ENCODE measurements at places on chromosomes 1 and 21. TPM values are rescaled to one million over a fixed set of nuclear protein-coding genes. Genes with fewer than 3 reads are reported as not detected.

Gene THBS3
- total RNA-seq, result 19.9 TPM

Gene MEX3A
- total RNA-seq, result 7.0 TPM

Gene TEKT2
- total RNA-seq, result not detected

Gene CASQ2
- not detected for total RNA-seq

Gene C1orf94
- total RNA-seq, result not detected

Gene ANKRD65
- 3.1 TPM for total RNA-seq

Gene CNKSR1
- total RNA-seq, result not detected

Gene HSD11B1
- total RNA-seq, result 168 TPM

Gene HUNK
- total RNA-seq, result not detected

Gene PLCH2
- not detected for total RNA-seq

Gene SLC9C2
- total RNA-seq, result not detected

Gene VAV3
- total RNA-seq, result not detected

Gene SLC35F3
- 0.39 TPM for total RNA-seq

Gene CCDC185
- not detected for total RNA-seq

Gene GRIK1
- not detected for total RNA-seq

Gene DISC1
- 5.4 TPM for total RNA-seq

Gene GNG12
- 90.1 TPM for total RNA-seq

Gene DTL
- total RNA-seq, result 13.7 TPM

Gene GNG4
- 0.78 TPM for total RNA-seq

Gene MYOG
- 22.8 TPM for total RNA-seq

Gene CDK18
- 5.9 TPM for total RNA-seq

Gene LIPI
- not detected for total RNA-seq

Gene OR6K3
- not detected for total RNA-seq

Gene KDF1
- total RNA-seq, result not detected

Gene OLIG2
- total RNA-seq, result not detected

Gene FMO3
- total RNA-seq, result 0.26 TPM

Gene CYP2J2
- 1.0 TPM for total RNA-seq

Gene HPCAL4
- not detected for total RNA-seq

Gene NFYC
- 32.7 TPM for total RNA-seq

Gene LRP8
- 2.1 TPM for total RNA-seq

Gene RASSF5
- 1.6 TPM for total RNA-seq

Gene ATP1A4
- total RNA-seq, result not detected

Gene RIMKLA
- 0.13 TPM for total RNA-seq

Gene DNAI4
- total RNA-seq, result 0.56 TPM

Gene USH2A
- not detected for total RNA-seq

Gene TMPRSS2
- total RNA-seq, result not detected

Gene RHOU
- 10.1 TPM for total RNA-seq

Gene NHLH1
- not detected for total RNA-seq

Gene NPR1
- 1.0 TPM for total RNA-seq

Gene ANGPTL7
- not detected for total RNA-seq
